GM23248 (cell line): ENCODE measurements at places on chromosomes 12 and 14. TPM values are rescaled to one million over a fixed set of nuclear protein-coding genes. Genes with fewer than 3 reads are reported as not detected.

GRCh38 chr12:30437616-30438015, 258.1 kb downstream of the IPO8 start:
- DNase-seq: no peak

- peak; percentile 76 for DNase-seq
Measured at GRCh38 chr12:1318327-1319031, 275.9 kb downstream of the FBXL14 start.

- DNase-seq: no peak
Measured at GRCh38 chr14:100777366-100777817, 48.5 kb upstream of the MEG3 start.

DNA sequence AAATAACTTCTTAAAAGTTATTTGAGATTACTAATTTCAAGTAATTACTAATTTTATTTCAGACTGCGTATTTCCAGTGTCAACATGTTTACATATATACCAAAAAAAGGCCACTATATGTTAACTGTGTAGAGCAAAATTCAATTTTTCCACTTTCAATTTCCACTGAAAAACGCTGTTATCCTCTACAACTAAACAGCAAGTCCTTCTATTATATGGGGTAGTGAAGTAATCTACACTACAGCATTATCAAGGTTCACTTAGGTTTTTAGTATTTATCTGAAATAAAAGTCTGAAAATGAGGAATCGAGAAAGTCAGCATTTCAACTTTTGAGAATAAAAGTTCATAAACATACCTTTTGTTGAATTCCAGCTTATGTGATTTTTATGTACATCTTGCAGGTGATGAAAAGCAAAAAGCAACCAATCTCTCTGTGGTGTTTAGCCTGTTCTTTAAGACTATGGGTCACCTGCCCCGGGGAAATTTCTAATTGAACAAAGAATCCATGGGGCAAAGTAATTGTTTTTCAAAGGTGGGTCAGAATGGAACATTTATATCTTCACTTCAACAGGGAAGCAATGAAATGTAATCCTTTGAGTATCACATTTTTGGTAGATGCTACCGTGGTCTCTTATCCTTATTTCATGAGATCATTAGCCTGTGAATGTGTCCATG, 3.3 kb downstream of the BTG1 start:
- no peak for DNase-seq

- peak; percentile 58 for DNase-seq
Measured at GRCh38 chr12:69475237-69475975, 5.2 kb downstream of the FRS2 start.

DNA sequence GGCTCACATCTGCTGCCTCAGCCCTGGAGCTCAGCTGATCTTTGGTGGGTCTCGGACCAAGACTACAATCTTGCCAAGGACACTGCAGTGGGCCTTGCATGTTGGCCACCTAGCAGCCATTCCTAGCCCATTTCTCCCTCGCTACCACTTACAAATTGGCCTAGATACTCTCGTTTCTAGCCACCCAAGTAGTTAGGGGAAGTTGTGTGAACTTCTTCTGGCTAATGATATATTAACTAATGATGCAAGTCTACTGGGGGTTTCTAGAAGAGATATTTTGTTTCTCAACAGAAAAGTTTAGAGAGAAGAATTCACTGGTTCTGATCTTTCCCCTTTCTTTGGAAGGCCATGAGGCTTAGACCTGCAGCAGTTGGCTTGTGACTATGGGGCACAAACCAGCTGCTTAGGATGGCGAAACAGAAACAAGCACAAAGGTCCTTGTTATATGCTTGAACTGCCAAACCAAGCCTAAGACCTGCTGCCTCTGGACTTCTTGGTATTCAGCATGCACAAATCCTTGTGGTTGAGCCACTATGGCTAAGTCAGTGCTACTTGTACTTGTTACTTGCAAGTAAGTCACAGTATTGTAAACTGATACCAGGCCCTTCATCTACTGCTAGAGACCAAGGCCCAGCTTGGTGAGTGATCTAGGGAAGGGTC, 30.5 kb upstream of the GPATCH2L start:
- DNase-seq: no peak

GRCh38 chr14:73216030-73216429, 21.3 kb upstream of the PAPLN start:
- DNase-seq: no peak

- no peak for DNase-seq
Measured at GRCh38 chr12:98123021-98123461, 392.3 kb upstream of the TMPO start.

DNA sequence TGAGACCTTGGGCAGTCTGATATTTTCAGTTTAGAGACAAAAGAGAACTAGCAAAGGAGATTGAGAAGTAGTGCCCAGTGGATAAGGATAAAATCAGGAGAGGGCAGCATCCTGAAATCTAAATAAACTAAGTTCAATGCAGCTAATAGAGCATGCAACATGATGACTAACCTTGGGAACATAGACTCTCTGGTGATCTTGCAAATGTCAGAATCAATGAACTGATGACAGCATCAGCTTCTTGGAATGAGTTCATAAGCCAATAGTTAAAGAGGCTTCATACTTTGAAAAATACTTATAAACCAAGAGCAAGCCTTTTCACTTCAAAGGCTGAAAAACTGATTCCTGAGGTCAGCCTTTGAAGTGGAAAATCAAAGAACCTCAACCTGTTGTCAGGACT, 8.2 kb downstream of the TAS2R19 start:
- DNase-seq: peak; percentile 7

DNA sequence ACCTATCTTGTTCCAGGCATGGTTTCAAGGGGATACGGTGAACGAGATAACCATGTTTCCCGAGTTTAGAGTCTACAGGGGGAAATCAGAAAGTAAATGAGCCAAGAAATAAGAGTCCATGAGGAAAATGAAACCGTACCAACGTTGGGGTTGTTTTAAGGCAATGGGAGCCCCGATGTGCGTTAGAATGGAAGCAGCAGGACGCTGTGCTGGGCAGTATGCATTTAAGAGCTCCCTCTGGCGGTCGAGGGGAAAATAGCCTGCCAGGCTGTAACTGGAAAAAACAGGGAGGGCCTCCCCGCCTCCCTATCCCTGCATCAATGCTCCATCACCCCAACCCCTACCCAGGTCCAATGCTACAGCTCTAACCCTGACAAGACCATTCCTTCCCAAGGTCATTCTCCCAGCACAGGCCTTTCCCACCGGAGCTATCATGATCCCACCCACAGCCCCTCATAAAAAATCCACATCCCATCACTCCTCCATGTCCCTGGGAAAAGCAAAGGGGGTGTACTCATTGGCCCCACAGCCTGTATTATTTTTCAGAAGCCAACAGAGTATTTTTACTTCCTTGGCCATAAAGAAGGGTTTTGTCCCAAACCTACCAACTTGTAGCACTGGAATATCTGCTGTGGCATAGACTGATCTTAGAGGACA, 226.3 kb upstream of the NOS1 start:
- DNase-seq: peak; percentile 54

DNA sequence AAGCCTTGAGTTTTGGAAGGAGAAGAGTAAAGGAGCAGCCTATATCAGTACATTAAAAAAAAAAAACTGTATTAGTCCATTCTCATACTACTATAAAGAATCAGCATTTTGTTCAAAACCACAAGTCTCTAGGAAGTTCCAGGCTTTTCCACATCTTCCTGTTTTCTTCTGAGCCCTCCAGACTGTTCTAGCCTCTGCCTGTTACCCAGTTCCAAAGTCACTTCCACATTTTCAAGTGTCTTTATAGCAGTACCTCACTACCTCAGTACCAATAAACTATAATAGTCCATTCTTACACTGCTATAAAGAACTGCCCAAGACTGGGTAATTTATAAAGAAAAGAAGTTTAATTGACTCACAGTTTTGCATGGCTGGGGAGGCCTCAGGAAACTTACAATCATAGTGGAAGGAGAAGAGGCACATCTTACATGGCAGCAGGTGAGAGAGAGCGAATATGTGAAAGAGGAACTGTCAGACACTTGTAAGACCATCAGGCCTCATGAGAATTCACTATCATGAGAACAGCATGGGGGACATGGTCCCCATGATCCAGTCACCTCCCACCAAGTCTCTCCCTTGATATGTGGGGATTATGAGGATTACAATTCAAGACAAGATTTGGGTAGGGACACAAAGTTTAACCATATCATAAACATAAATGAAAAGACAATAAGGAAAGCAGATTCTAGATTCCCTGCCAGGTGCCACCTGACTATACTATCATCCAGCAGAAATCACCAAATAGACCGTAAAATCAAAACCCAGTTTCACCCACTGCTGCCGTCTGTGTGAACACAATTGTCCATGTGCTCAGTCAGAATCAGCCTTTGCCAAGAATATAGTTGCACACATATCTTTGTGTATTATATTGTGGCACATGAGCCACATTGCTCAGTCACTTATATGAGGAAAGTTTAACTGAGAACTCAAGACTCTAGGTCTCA, 27.8 kb downstream of the TOGARAM1 start:
- DNase-seq: no peak

DNA sequence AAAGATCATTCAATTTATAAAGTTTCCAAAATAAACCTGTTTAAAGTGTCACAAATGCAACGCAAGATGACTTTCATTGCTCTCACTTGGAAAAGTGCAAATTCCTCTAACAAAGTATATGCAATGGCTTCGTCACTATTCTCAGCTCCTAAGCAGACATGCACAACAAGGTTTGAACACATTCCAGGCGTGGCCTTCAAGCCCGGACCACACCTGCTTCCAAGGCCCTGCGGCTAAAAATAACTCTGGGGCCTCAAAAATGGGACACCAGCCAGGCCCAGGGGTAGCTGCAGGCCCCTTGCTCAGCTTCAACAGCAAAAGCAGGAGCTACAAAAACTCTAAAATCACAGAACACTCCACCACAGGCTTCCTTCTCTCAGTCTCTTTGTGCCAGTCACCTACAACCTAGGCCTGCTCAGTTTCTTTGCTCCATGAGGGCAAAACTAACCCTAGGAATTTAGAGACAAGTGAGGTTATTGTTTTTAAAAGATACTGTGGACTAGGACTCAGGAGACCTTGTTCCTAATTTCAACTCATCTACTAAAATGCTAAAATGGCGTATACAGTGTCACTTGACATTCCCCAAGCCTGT, 29.3 kb downstream of the DUSP16 start:
- DNase-seq: no peak

GRCh38 chr12:40820794-40821484, 128.7 kb downstream of the CNTN1 start:
- DNase-seq: no peak

DNA sequence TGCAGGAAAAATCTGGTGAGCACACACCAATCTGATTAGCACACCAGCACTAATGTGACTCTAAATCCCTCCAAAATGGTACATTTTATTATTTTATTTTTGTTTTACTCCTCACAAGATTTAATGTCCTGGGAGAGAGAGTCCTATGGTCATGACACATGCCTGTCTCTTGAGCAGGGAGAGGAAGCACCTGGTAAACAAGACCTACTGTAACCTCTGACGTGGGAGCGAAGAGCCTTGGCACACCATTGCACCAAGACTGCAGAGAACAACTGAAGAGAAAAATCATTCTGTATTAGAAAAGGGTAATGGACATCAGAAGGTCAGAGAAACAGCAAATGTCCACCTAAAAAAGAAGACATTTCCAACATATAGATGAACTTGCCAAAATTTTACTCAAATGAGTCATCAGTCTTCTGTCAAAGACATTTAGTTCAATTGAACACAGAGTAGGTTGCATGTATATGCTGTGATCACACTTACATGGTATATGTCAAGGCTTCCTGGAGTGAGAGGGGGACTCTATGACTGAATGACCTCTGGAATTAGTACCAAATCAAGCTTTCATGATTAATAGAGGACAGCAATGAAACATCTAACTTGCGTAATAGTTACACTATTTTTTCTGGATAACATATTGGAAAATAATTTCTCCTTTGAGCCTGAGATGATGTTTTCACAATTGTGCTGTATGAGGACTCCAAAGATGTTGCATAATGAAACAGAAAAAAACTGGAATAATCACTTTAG, 186.9 kb upstream of the FLRT2 start:
- peak; percentile 17 for DNase-seq

DNA sequence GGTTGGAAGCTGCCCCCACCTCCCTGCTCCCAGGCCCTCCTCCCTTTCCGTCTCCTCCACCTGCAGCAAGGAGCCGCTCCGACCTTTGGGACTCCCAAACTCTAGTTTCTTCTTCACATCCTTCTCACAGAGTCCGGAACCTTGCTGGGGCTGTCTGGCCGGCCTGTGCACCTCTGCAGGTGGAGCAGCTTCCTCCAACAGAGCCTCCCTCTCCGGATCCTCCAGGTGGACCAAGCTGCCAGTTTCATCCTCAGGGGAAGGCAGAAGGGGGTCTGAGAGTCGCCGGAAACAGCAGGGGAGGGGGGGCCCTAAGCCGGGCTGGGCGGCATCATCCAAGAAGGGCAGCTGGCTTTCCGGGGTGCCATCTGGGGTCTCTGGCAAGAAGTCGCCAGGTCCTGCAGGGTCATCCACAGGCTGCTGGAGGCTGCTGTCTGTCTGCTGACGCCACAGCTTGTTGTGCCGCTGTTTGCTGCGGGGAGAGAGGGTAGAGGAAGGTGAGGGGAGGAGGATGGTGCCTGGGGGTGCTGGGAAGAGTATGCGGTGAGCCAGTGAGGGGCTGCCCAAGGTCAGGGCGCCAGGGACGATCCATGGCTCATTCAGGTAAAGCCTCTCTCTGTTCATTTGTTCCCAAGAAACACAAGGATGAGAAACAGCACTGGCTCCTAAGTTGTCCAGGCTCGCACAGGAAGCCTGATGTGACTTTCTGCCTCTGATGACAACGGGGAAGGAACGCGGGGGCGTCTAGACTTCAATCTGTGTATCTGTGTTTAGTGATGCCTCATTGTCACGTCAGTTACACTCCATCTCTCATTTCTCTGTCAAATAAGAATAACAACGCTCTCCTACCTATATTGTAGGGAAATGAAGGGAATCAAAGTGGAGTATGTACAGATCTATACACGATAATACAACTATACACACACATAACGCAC, 61.3 kb upstream of the CORO1C start:
- peak; percentile 5 for DNase-seq

DNA sequence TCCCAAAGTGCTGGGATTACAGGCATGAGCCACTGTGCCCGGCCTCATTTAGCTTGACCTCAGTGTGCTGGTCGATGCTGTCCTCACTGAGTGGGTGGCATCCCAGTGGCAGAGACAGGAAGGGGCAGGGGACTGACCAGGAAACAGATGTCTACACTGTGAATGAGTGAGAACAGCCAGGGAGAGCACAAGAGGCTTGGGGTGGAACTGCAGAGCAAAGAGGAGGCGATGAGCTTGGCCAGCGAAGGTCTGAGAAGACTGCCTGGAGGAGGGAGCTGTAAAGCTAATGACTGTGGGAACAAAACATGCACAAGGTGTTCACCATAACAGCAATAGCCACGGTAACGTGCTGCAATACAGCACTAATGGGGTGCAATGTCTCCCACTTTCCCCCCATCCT, 57.2 kb upstream of the BEGAIN start:
- no peak for DNase-seq

- no peak for DNase-seq
Measured at GRCh38 chr12:27279826-27280225, 35.7 kb downstream of the STK38L start.

GRCh38 chr14:73753124-73753886, 39.1 kb upstream of the PNMA1 start:
- peak; percentile 51 for DNase-seq

- no peak for DNase-seq
Measured at GRCh38 chr12:15171012-15171655, 50.1 kb downstream of the RERG start.

Gene NANOG
- 0.13 TPM in 1 of 2 replicates, not detected in the other for polyA plus RNA-seq

Gene ALDH1L2
- polyA plus RNA-seq: 62.3 and 65.0 TPM in 2 replicates

Gene LMNTD1
- polyA plus RNA-seq: 0.39 and 0.58 TPM in 2 replicates

Gene ANO4
- polyA plus RNA-seq: 6.3 and 7.6 TPM in 2 replicates

Gene TDRD9
- not detected in 2 replicates for polyA plus RNA-seq

Gene GLT1D1
- not detected in 2 replicates for polyA plus RNA-seq

Gene HAL
- polyA plus RNA-seq: not detected in 2 replicates

Gene SLC16A7
- polyA plus RNA-seq: 14.0 and 15.7 TPM in 2 replicates

Gene ZNF891
- polyA plus RNA-seq: 0.25 and 0.29 TPM in 2 replicates

Gene LBHD2
- not detected in 2 replicates for polyA plus RNA-seq

Gene ITGB7
- 0.84 and 1.2 TPM in 2 replicates for polyA plus RNA-seq

Gene AICDA
- polyA plus RNA-seq: not detected in 2 replicates

Gene SLCO1C1
- not detected in 2 replicates for polyA plus RNA-seq
